ENCODE measurements at places on chromosomes 5 and 9.

GRCh38 chr5:122967085-122967484 lies 69.4 kb downstream of the PPIC start:
- no peak for DNase-seq

- DNase-seq = no peak
These were observed 190.6 kb downstream of the FBXL7 start for GRCh38 chr5:15690611-15691010.

GRCh38 chr9:82057805-82058204 lies 69.2 kb downstream of the SPATA31D1 start:
- DNase-seq = no peak

DNA sequence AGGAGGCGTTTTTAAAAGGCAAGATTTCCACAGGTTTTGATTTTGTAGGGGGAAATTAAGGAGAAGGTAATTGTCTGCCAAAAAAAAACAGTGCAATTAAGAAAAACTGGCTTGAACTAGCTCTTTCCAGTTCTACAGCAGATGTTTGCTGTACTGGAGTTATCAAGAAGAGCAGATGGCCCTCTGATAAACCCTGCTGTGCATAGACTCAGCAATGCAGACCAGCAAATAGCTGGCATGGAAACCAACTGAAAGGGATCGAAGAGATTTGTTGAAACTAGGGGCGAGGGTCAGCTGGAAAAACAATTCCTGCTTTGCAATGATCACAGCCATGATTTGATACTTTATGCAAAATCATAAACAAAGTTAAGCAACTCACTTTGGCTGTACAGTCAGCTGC lies 17.8 kb upstream of the BHMT start:
- DNase-seq = no peak

GRCh38 chr9:75885652-75886051 lies 4.8 kb upstream of the PCSK5 start:
- no peak for DNase-seq

GRCh38 chr5:148584103-148584502 lies 70.2 kb downstream of the HTR4 start:
- no peak for DNase-seq

GRCh38 chr5:143796125-143796524 lies 15.8 kb upstream of the HMHB1 start:
- no peak for DNase-seq

DNA sequence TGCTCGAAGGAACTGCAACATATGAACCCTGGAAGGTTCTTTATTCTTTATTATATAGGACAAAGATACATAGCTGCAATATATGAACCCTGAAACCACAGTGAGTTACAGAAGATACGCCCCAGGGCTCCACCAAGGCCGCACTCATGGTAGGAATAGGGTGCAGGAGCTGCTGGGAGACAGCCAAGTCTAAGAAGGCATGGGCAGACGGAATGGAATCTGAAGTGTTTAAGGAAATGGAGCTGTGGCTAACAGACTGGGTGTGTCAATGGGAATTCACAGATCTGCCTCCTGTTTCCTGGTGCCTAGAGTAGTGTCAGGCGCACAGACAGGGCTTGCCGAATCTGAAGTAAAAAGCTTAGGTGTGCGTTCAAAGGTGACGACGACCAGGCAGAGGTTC lies 286.4 kb downstream of the DENND1A start:
- DNase-seq = no peak

DNA sequence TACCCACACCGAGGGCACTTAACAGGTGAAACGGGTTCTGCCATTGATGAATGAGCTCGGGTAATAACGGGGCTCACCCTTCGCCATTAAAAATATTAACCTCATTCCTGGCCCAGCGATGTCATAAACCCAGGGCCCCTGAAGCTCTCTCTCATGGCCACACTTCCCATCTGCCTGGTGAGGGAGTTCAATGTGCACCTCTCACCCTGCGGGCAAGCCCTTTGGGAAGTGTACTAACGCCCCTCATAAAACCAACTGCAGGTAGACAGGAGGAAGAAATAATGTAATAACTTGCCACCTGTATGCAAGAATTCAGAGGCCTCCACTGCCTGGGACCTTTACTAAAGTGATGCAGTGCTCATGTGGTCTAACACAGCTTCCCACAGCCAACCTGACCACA lies 35.1 kb downstream of the SHB start:
- no peak for DNase-seq

GRCh38 chr5:96121364-96121763 lies 159.7 kb upstream of the ELL2 start:
- DNase-seq = no peak

DNA sequence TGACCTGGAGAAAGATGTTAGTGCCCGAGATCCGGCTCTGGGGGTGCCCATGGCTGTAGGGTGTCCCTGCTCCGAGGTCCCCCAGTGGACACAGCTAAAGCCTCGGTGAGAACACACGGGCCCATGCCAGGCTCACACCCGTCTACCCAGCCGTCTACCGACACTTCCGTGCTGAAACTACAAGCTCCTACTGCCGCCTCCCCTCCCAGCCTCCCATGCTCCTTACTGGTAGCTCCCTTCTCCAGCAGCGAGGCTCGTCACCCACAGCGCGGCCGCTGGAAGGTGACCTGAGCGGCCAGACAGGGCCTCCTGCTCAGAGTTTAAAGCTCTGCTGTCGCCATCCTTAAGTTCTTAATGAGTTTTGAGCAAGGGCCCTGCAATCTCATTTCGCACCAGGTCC lies 33.2 kb upstream of the CLPTM1L start:
- DNase-seq = no peak

DNA sequence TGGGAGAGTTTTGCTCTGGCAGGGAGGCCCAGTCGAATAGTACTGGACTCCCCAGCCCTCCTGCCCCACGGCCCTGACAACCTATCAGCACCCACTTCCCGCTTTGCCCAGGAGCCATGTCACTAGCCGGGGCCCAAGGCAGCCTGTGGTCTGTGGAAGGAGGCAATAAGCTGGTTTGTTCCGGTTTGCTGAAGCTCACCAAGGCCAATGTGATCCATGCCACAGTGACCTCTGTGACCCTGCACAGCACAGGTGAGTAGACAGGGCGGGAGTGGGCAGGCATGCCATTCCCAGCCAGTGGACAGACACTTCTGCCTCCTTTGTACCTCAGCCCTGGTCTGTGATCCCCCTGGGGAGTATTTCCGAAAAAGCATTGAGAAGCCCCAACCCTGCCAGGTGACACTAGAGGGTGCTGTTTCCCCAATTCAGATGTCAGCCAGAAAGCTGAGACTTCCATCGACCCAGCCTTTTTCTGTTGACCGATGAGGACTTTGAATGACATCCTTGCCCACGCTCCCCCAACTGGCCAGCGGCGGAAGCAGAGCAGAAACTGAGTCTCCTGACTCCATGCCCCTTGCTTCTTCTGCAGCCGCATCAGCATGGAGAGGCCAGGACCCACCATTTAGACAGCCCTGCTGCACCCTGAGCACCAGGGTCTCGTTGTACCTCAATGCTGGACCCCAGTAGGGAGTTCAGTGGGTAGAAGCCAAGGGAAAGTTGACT lies 9.6 kb downstream of the PCYOX1L start:
- peak; percentile 80 for DNase-seq

DNA sequence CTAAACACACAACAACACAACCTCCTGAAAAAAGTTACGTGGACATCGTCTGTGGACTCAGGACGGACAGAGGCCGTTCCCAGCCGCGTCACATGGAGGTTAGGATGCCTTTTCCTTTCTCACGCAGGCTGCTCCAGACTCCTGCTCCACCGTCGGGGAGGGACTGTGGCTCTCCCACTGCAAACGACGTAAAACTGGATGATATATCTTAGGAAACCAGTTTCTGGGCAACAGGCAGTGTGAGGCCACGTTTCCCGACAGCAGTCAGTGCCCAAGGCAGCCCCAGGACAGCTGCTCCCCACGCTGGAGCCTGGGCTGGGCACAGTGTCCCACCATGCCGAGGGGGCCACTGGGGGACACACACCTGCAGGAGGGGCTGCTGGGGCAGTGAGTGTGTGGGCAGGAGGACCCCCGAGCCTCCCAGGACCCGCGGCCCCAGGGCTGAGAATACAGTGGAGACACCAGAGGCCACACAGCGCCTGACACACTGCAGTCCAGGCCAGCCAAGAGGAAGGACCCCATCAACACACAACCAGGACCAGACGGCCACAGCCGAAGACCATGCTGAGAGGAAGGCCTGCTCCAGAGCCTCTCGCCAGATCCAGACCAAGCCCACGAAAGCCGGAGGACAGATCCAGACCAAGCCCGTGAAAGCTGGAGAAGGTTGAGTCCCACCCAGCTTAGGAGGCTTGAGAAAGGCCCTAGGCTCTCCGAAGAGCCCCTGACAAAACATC lies 26.2 kb downstream of the EXD3 start:
- DNase-seq = no peak

DNA sequence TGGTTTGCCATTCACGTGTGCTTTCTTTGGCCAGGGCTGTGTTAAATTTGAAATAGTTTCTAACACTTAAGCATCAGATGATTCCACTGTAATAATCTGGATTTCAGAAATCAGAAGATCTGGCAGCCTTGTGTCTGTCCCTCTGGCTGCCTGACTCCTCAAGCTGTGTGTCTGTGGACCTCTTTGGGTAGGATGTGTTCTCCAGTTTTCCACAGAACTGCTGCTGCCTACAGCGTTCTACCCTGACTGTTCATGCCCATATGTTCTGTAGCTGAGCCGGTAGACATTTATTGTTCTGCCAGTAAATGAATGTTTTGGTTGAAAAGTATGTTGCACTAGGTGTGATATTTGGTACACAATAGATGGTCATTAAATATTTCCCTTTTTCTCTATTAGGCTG lies 81.3 kb downstream of the SH3GL2 start:
- DNase-seq = no peak

- DNase-seq = no peak
These were observed 22.9 kb upstream of the CCL21 start for GRCh38 chr9:34732886-34733285.

DNA sequence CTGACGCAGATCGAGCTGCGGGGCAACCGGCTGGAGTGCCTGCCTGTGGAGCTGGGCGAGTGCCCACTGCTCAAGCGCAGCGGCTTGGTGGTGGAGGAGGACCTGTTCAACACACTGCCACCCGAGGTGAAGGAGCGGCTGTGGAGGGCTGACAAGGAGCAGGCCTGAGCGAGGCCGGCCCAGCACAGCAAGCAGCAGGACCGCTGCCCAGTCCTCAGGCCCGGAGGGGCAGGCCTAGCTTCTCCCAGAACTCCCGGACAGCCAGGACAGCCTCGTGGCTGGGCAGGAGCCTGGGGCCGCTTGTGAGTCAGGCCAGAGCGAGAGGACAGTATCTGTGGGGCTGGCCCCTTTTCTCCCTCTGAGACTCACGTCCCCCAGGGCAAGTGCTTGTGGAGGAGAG lies 4.6 kb upstream of the PHYHD1 start:
- no peak for DNase-seq

DNA sequence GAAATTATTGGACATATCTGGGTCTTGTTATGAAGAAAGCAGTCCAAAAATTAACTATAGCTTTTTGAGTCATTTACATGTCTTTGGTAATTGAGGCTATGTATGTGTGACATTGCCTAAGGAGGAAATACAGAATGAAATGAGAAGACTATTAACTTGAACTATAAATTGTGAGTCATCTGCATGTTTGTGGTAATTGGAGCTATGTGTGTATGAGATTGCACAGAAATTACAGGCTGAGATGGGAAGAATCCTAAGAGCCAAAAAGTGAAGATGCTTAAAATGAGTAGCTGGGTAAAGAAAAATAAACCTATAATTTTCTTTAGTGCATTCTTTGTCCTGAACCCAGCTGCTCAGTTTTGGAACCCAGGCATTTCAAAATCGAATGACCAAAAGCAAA lies 747.6 kb upstream of the EDIL3 start:
- DNase-seq = no peak

- DNase-seq = no peak
These were observed 230.9 kb downstream of the GADD45G start for GRCh38 chr9:89835666-89836065.

GRCh38 chr5:142201471-142201887 lies 92.9 kb downstream of the NDFIP1 start:
- no peak for DNase-seq

DNA sequence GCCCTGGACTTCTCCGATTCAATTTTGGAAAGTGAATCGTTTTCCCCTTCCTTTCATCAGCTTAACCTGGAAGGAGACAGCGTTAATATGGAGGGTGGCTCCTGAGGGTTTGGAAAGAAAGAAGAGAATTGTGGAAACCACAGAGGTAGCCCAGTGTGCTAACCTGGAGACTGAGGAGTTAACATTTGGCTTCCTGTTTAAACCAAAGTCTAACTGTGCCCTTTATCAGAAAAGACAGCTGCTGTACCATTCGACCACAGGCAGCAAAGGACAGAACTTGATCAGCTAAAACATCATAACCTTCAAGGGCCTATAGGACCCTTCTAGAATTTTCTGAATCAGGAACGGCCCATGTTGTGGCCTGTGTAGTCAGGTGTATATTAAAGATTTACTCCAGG lies 735 bp downstream of the IDNK start:
- no peak for DNase-seq

DNA sequence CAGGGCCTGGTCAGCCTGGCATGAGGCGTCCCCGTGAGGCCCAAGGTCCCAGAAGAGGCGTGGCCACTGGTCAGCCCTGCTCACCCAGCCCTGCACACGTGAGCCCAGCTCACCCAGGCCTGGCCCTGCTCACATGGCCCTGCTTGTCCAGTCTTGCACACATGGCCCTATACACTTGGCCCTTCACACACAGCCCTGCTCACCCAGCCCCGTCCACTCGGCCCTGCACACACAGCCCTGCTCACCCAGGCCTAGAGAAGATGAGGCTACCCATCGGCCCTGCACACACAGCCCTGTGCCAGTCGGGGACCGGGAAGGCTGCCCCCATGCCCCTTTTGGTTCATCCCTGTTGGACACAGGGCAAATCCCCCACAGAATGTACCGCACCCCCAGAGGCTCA lies 28.4 kb downstream of the ZDHHC11B start:
- peak; percentile 68 for DNase-seq

DNA sequence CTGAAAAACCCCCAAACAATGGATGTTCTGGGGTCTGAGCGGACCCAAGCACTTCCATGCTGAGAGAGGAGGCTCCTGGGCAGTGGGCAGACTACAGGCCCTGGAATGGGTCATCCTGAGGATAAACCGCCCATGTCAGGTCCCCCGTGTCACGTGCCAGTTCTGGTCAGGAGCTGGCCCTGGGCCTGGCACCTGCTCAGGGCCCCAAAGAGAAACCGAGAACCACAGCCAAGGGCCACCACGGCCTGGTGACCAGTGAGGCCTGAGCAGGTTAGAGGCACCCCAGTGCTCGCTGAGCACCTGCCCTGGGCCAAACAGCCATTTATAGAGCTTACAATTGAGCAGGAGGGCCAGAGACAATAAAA lies 15.8 kb downstream of the LMAN2 start:
- no peak for DNase-seq

DNA sequence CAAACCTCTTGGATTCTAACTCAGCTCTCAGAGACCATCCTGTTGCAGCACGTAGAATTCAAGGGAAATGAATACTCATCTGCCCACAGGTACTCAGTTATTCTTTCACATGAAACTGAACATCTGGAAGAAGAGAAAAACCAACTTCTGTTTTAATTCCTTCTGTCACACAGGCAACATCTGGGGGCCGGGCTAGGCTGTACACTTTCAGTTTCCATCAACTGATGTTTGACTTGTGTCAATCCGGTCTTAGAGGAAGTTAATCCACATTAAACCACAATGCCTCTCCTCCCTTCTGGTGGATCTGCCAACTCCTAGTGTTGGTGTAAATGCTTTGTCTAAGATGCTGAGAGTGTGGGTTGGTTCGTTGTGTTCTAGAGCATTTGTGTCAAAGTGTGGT lies 17.6 kb downstream of the DMRT3 start:
- DNase-seq = no peak

All from coronary artery (tissue), 2 donors.